Left ventricle myocardium superior (tissue), 1 donor: ENCODE measurements at places on chromosomes 2 and 18.

DNA sequence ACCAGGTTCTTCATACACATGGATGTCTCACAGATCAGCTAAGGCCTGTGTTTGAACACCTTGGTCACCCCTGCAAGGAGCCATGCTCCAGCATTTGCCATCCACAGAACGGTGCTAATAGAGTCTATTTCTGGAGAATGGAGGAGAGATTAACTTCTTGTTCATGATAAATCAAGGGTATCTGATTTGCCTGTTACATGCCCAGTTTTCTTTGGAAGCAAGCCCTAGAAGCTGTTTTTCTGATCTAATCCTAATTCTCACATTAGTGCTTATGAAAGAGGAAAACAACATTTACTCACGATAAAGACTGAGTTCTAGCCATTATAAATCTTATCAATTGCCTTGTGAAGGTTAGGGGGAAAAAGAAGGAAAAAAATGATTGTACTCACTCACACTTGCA is 119.6 kb upstream of the DTNA start:
- no peak for DNase-seq

DNA sequence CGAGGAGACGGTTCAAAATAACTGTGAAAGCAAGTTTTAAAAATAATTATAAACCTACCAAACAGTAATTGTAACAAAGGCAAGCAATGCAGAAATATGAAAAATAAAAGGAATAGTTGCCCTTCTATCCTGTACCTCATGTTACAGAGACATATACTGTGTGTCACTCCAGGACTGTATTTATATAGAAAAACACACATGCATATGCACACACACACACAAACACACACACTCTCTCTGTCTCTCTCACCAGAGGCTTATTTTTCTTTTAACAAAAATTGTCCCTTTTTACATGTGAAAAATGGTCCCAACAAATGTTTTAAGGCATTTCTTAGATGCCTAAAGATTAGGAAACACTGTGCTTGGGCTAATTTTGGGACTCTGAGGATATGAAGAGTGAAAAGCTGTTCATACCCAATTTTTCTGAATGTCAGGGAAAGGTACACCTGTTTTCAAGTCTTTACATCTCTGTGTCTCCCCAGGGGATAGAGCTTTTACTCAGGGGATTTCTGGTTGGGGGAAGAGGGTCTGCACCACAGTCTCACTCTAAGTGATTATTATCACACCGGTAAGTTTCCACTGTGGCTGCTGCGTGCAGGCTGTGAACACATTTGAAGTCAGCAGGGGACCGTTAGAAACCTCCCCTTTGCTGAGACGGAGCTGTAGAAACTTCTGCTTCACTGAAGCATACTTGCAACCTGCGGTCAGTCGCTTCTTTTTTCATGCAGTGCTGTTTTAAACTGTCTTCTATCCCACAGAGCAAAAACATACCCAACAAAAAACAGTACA is 51.4 kb upstream of the SPAG16 start:
- DNase-seq = no peak

DNA sequence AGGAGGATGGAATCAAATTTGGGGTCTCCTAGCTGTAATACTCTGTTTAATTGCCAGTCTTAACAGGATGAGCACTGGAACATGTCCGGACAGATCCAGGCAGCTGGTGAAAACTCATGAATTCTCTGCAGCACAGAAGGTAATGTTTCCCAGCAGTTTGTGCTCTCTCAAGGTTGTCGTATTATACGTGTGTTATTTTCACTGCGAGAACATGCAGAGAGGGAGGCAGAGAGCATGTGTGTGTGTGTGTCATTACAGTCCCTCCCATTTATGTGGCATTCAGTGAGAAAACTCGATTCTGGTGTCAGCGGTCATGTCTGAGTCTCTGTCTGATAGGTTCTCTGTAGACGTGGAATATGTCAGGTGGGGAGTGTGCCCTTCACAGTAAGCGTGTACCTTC is 150.2 kb upstream of the POU3F3 start:
- no peak for DNase-seq

DNA sequence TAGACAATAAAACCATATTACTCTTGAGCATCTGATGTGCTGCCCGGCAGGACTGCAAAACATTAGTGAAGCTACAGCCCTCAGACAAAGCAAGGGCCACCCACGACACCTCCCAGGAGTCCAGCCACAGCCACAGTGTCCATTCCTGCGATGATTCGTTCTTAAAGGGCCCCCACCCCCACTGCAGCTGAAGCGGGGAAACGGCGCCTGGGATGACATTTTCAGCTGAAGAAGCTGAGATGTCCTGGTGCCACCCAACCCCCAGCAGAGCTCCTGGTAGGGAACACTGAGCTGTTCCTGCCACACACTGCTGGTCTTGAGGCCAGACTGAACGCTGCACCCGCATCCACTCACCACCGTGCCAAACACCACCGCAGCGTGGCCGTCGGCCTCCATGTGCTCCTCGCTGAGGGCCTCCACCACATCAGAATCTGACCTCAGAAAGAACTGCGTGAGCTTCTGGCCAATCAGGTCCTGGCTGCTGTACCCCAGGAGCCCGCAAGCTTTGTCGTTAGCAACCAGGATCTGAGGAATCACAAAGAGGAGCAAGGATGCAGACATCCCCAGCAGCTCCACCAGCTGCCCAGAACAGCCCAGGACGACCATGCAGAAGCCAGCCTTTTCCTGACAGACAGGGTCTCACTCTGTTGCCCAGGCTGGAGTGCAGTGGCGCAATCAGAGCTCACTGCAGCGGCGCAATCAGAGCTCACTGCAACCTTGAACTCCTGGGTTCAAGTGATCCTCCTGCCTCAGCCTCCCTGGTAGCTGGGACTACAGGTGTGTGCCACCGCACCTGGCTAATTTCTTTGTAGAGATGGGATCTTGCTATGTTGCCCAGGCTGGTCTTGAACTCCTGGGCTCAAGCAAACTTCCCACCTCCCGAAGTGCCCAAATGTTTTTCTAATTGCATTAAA is 9.5 kb downstream of the PASK start:
- no peak for DNase-seq

DNA sequence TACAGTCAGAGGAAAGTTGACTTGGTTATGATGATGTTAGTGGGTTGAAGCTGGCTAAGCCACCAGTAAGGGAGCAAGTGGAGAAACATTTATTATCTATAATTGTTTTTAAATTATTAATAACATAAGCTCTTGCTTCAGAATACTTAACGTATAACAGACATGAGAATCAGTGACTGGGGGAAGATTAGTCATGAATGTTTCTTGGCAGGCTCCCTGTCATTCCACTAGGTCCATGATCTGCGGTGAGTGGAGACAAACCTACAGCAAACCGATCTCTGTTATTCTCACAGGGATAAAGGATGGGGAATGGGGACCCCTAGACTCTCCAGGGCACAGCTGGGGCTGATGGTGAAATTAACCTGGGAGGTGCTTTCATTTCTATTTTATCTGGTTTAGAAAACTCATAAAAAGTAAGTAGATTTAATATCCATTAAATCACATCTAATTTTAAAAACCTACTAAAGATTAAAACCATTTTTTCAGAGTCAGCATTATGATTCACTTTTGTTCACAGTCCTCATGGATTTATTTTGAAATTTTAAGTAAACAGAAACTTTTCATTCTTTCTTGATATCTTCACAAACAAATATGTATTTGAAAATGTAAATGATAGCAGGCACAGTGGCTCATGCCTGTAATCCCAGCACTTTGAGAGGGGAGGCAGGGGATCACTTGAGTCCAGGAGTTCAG is 420.3 kb downstream of the PTPRM start:
- no peak for DNase-seq

DNA sequence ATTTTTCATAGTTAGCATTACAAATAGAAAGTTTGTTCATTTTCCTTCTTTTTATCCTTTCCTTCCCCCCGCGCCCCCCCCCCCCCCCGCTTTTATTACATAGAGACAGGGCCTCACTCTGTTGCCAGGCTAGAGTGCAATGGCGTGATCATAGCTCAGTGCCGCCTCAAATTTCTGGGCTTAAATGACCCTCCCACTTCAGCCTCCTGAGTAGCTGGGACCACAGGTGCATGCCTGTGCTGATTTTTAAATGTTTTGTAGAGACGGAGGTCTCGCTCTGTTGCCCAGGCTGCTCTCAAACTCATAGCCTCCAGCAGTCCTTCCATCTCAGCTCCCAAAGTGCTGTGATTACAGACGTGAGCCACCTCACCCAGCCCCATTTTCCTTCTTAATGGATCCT is 91.2 kb upstream of the ALPP start:
- no peak for DNase-seq

- no peak for DNase-seq
Measured at GRCh38 chr2:8098476-8099266, 583.2 kb upstream of the ID2 start.

DNA sequence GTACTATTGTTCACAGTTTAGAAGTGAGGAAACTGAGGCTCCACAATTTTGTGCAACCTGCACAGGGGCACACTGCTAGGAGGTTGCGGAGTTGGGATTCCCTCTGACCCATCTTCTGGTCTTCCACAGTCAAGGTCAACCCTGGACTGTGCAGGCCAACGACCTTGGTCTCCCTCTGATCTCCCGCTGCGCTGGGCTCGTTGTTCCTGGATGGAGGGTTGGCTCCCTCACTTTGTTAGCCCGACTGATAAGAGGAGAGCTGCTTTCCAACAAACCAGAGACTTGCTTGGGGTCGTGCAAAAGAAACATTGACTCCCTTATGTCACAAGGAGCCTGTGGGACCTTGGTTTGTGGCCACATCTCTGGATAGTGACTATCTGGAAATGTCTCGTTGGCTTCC is 187.6 kb downstream of the MYCN start:
- no peak for DNase-seq

DNA sequence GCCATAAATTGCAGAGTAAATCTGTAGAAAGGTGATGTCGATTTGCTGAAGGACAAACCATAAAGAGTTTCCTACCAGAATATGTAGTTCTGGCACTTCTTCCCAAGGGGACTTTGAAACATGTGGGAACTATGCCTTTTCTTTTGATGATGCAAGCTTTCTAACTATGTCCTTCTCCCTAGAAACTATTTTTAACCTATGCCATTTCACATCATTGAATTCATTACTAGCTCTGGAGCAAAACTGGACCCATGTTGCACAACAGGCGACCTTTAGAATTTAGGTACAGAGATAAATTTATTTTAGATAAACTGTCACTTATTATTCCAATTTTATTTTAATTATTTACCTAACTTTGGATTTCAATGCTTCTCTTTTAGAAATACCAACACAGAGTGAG is 186.5 kb downstream of the CCDC102B start:
- DNase-seq = no peak

DNA sequence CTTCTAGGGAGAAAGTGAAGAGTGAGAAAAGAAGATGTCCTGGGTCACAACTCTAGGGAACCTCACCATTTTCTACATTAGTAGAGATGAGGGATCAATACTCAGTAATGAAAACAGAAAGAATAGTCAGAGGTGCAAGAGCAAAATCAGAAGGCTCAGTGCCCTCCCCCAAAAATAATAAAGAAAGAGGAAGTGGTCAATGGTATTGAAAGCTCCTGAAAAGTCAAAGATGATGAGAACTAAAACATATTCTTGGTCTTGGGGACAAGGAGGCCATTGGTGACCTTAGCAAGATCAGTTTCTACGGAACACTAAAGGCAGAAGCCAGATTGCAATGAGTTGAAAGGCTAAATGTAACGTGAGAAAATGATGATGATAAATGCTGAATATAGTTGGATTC is 24.5 kb upstream of the MYO1B start:
- DNase-seq = no peak

DNA sequence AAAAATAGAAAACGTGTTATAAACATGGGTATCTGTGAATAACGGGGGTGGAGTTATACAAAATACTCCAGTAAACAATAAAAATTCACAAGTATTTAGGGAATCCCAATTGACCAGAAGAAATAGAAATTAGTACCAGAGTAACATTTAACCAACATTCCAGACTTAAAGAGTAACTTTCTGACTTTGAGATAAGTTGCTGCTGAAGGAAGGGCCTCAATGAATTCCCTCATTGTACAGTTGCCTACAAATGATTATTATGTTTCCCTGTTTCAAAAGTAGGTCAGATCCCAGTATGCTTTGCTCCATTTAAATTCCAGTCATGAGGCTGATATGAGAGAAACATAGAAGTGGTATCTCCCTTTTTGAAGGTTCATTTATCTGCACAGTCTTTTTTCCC is 88.3 kb upstream of the KCNH7 start:
- DNase-seq = no peak

- no peak for DNase-seq
Measured at GRCh38 chr2:168935810-168936581, 34.9 kb downstream of the G6PC2 start.

GRCh38 chr18:34817636-34818035 is 107.5 kb downstream of the DTNA start:
- DNase-seq = no peak

GRCh38 chr2:188410504-188411235 is 119.0 kb downstream of the GULP1 start:
- no peak for DNase-seq

GRCh38 chr2:232058063-232058877 is 96.8 kb downstream of the DIS3L2 start:
- DNase-seq = no peak

- no peak for DNase-seq
Measured at GRCh38 chr18:55587418-55588110, 428 bp downstream of the TCF4 start.

- DNase-seq = no peak
Measured at GRCh38 chr2:28378679-28379584, 13.7 kb upstream of the FOSL2 start.

DNA sequence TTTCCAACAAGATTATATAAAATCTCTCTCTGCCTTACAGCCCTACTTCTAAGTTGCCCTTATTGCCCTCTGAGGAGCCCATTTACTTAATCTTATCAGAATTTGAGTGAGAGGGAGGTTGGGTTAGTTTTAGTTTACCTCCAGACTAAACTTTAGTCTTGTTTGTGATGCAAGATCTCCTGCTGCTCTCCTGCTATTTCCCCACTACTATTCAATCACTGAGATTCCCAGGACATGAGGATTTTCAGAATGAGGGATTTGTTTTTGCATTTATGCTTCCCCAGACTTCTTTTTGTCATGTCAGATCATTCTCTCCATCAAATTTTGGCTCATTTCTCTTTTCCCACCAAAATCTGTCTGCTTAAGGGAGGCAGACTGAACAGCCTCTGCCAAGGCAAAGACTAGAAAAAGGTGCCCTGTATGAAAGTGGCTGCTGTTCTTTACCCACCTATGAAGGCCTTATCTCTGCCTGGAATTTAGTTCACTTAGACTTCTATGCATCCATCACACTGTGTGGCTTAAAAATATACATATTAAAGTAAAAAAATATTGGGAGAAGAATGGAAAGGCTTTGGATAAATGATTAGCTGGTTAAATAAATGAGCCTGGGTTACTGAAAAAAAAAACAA is 401.3 kb downstream of the PID1 start:
- no peak for DNase-seq

DNA sequence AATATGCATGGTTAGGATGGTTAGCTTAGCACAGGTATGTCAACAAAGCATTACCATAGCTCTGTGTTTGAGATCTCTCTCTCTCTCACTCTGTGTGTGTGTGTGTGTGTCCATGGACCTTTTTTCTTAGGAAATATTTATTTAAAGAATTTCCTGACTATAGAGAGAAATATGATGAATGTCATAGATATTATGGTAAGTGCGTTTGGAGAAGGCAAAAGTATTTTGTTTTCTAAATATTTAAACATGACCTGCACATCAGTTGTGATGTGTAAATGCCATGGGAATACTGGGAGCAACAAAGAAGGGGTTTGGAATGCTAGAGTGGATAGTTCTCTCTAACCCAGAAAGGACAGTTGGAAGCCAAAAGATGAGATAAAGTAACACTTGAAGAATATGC is 3.9 kb upstream of the TMEM178A start:
- DNase-seq = no peak
